Esophagus (tissue), 2 donors: ENCODE measurements at places on chromosomes 6 and 20. TPM values are rescaled to one million over a fixed set of nuclear protein-coding genes. Genes with fewer than 3 reads are reported as not detected.

Gene CDH26
- polyA plus RNA-seq: 2.6 TPM

Gene FHL5
- polyA plus RNA-seq: 0.37 TPM

Gene FAXC
- 3.5 TPM for polyA plus RNA-seq

Gene CALHM5
- polyA plus RNA-seq: 0.12 TPM

Gene SS18L1
- polyA plus RNA-seq: 5.5 TPM

Gene LZTS3
- polyA plus RNA-seq: 1.8 TPM

Gene TNFRSF21
- 24.3 TPM for polyA plus RNA-seq

Gene ADTRP
- 0.35 TPM for polyA plus RNA-seq

Gene RIMS1
- polyA plus RNA-seq: 1.0 TPM

Gene OR2J3
- not detected for polyA plus RNA-seq
